ENCODE measurements at places on chromosomes 16 and 17. TPM values are rescaled to one million over a fixed set of nuclear protein-coding genes. Genes with fewer than 3 reads are reported as not detected.

Gene PPY
- not detected for total RNA-seq

DNA sequence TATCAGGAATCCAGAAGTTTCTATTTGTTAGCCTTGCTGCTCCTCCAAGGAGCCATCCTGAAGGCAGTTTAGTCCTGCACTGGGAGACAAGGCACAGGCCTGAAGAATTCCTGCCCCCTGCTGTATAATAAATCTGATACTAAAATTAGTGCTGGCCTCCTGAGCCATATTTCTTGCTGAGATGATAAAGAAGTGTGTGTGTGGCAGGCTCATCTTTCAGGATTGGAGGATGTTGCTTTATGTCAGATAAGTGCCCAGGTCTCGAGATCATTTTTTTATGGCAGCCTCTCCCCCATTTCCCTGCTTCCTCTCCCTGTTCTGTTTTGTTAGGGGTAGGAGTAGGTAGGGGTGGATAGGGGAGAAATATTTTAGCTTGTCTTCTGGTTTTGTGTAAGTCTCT is 26.0 kb downstream of the MSI2 start:
- no peak for DNase-seq

Gene SLC9A5
- total RNA-seq: 5.4 TPM

DNA sequence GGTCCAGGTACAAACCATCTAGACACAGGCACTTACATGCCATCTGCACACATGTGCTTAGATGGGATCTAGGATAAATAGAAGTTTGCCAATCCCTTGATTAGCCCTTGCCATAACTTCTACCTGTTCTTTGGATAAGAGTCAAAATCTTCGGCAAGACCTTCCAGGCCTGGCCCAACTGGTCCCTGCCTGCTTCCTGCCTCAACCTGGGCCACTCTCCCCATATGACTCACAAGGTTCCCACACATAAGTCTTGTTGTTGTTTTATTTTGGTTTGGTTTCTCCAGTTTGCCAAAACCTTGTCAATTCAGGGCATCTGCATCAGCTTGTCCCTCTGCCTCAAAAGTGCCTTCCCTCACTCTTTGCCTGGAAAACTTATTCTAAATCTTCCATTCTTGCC is 95.3 kb upstream of the XYLT1 start:
- DNase-seq: no peak

GRCh38 chr16:79571903-79572535 is 28.5 kb downstream of the MAF start:
- DNase-seq: peak; percentile 15

DNA sequence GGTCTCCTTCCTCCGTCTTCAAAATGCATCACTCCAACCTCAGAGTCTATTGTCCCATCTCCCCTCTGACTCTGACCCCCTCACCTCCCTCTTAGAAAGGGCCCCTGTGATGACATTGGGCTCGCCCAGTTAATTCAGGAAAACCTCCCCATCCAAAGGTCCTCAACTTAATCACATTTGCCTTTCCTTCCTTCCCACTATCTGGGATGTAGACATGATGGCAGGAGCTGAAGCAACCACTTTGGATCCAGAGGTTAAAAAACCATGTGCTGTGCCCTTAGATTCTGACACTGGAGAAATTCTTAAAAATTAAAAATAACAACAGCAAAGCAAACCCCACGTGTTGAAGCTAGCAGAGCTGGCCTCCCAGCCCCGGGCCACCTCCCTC is 80.2 kb downstream of the ZDHHC7 start:
- DNase-seq: no peak

GRCh38 chr16:54462771-54463170 is 176.2 kb upstream of the IRX3 start:
- no peak for DNase-seq

DNA sequence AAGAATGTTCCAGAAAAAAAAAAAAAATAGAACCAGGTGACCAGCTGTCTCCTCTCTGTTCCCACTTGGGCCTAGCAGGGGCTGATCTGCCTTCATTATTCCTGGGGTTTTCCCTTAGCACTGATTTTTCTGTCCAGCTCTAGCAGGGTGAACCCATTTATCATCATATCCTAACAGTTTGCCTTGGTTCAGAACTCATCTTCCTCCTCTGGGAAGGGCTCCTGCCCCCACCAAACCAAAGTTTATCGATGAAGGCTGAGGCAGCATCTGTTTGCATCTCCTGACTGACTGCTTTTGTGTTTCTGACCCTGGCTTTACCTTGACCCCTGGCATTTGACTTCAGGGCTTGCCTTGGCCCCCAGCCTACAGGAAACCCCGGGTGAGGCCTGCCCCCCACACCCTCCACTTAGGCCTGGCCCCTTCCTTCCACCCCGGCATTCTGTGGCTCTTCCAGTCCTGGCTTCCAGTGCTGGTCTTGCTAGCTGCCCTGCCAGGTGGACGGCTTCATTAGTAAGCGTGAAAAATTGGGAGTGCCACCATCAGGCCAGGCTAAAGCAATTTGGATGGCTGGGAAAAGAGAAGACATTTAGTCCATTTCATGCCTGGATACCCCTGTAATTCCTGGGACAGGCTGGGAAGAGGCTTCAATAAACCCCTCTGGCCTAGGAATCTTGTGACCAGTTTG is 164.9 kb downstream of the CCDC182 start:
- DNase-seq: no peak

DNA sequence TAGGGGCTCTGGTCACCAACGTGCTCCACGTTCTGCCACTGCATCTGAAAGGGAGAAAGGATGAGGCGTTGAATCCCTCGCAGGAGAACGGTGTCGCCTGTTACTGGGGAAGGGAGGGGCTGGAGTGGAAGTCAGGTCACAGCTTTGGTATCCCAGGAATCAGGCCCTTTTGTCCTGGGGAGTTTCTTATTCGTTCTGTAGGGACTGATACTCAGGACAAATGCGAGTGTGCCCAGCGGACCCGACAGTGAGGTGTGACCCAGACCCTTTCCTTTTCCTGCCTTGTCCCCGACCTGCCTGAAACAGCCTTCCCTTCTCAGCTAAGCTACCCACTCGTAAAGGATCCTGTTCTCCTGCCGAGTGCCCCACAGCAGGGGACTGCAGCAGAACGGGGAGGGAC is 177.5 kb downstream of the VPS53 start:
- peak; percentile 62 for DNase-seq

Gene JPT1
- total RNA-seq: 278 TPM

Gene SMARCD2
- total RNA-seq: 133 TPM

- peak; percentile 78 for DNase-seq
Measured at GRCh38 chr17:18319604-18320256, 4.6 kb downstream of the SMCR8 start.

DNA sequence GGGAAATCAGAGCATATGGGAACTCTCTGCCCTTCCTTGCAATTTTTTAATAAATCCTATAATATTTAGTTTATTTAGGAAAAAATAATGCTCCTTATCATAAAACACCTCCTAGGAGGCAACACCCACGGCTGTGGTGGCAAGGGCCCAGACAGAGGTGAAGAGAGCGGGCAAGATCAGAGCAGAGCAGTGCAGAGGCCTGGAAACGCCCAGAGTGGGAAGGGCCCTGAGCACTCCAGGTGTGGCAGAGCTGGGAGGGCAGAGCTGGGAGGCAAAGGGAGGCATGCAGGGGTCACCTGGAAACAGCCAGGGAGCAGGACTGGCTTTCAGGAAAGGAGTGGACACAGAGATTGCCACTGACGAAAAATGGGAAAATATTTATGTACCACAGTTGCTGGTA is 17.3 kb downstream of the FBXO31 start:
- DNase-seq: no peak

GRCh38 chr17:47964856-47965255 is 6.1 kb upstream of the CDK5RAP3 start:
- DNase-seq: no peak

Gene TEX14
- 0.78 TPM for total RNA-seq

GRCh38 chr16:57178793-57179212 is 7.0 kb downstream of the PSME3IP1 start:
- DNase-seq: peak; percentile 43

DNA sequence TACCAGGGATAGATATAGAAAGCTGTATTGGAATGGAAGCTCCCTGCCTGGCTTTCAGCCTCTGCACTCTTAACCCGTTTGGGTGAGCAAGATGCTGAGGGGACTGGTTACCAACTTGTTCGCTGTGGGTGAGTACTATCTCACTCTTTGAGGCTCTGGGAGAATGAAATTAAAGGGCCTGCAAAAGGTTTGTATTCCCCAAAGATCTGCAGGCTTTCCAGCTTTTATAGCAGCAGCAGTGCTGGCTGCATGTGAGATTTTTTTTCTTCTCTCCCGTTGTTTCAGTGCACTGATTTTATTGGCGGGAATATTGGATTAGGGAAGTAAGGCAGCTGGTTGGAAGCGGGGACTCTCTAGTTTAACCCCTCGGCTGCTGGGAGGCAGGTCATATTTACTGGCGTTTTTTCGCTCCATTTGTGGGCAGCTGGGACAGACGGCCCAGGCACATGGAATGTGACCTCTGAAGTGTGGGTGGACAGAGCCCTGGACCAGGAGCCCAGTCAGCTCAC is 30.9 kb downstream of the C17orf75 start:
- DNase-seq: peak; percentile 69

DNA sequence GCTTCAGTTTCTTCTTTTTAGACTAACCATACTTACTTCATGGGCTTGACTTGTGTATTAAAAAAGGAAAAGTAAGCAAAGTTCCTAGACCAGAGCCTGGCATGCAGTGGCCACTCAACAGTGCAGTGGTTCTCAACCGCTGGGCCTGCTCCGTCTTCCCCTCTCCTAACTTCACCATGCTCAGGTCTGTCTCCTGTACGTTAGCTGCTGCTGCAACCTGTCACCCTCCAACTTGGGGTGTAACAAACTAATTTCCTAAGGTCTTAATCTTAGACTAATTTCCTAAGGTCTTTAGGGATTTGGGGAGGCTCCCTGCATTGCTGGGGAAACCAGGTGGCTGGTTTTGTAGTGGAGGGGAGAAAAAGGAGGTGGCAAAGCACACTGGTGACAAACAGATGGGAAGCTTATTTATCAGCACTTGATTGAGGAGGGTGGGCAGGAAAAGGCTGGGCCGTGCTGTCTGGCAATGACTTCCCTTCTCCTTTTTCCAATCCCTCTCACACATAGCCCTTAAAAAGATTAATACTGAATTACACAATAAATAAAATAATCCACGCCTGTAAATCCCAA is 2.2 kb upstream of the ARL4D start:
- no peak for DNase-seq

Gene CTRB2
- not detected for total RNA-seq

Gene ADORA2B
- total RNA-seq: 7.9 TPM

Gene MYH2
- total RNA-seq: 27.7 TPM

- DNase-seq: no peak
Measured at GRCh38 chr17:48733632-48734328, 5.2 kb upstream of the HOXB13 start.

- no peak for DNase-seq
Measured at GRCh38 chr17:69870091-69870530, 204.9 kb upstream of the KCNJ16 start.

DNA sequence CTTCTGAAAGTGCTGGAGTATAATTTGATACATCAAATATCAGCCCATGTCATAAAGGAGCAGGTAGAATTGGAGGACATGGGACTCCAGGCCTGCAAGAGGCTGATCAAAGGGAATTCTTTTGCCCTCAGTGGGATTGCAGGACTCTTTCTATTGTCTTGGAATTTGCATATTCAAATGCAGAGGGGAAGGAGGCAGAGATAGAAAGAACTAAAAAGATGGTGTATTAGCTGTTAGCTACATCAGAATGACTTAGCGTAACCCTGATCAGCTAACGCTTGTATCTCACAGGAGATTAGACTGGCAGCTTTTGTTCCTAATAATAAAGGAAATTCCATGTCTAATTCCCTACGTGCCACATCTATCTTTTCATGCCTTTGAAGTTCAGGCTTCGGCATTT is 1014.7 kb upstream of the RBFOX1 start:
- peak; percentile 80 for DNase-seq

DNA sequence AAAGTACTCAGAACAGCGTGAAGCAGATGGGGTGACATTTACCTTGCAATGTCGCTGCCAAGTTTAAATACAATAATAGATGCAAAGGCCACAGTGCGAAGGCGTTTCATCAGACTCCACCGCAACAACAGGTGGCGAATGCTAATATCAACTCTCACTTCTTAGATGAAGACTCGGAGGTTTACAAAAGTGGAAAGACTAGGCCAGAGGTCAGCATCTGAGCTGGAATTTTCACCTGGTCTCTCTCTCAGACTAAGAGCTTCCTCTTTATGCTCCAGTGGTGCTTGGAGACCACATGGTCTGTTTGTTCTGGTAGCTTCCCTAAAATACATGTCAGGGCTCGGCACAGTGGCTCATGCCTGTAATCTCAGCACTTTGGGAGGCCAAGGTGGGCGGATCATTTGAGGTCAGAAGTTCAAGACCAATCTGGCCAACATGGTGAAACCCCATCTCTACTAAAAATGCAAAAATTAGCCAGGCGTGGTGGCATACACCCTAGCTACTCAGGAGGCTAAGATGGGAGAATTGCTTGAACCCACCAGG is 169.1 kb downstream of the XYLT1 start:
- no peak for DNase-seq

DNA sequence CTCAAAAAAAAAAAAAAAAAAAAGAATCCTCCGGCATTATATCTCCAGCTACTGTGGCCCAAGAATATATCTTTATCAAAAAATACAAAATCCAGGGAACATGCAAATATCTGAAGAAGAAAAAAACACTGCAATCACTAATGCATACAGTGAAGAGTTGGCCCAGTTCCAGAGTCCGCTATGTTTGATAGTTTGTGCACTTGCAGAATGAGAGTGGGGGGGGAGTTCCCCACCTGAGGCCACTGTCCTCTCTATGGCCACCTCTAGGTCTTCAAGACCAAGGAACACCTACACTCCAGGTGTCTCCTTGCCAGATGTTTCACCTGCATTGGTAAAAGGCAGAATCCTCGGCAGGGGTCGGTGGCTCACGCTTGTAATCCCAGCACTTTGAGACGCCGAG is 4.0 kb downstream of the ZNF785 start:
- no peak for DNase-seq

Gene ITGAD
- total RNA-seq: not detected

GRCh38 chr17:74541176-74542111 is 4.5 kb downstream of the CD300C start:
- DNase-seq: no peak

GRCh38 chr17:36899250-36900159 is 37.8 kb upstream of the LHX1 start:
- DNase-seq: peak; percentile 26

Gene CCT6B
- total RNA-seq: 0.94 TPM

DNA sequence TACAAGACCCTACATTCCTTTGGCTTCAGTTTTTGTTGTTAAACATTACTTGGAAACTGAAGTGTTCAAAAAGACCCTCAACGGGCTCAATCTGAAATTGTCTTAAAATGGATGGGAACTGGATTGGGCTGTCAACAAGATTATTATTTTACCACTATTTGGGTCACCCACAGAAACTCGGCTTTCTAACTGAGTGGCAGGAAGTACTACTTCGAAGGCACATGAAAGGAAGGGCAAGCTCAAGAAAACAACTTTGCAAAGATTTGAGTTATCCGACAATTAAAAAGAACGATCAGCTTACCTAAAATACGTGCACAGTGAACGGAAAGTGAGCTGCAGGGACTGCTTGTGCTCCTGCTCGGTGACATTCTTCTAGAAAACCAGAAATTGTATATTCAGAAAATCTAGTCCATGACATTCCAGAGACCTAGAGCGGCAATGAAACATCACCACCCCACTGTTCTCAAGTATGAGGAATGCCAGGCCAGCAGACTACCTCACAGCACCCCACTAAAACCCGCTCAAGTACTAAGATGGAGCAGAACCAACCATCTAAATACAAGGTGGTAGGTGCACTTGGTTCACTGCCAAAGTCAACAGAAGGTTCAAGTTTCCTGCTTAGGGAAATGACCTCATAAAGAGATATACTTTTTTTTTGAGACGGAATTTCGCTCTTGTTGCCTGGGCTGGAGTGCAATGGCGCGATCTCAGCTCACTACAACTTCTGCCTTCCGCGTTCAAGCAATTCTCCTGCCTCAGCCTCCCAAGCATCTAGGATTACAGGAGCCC is 60.5 kb downstream of the ZZEF1 start:
- DNase-seq: no peak

Data from GM23338 (cell line).